ENCODE measurements at places on chromosomes 7 and 10.
A peak's percentile ranks its signal among the peaks of the same experiment; 100 is the strongest.

GRCh38 chr10:120428754-120429153 is 28.3 kb upstream of the PLPP4 start:
- H3K4me1 ChIP-seq = no peaks in the 10 kb centered on the region
- no peaks in the 10 kb centered on the region for H3K36me3 ChIP-seq
- no peak overlapping the region for H3K27ac ChIP-seq
- H3K4me3 ChIP-seq = no peak overlapping the region

DNA sequence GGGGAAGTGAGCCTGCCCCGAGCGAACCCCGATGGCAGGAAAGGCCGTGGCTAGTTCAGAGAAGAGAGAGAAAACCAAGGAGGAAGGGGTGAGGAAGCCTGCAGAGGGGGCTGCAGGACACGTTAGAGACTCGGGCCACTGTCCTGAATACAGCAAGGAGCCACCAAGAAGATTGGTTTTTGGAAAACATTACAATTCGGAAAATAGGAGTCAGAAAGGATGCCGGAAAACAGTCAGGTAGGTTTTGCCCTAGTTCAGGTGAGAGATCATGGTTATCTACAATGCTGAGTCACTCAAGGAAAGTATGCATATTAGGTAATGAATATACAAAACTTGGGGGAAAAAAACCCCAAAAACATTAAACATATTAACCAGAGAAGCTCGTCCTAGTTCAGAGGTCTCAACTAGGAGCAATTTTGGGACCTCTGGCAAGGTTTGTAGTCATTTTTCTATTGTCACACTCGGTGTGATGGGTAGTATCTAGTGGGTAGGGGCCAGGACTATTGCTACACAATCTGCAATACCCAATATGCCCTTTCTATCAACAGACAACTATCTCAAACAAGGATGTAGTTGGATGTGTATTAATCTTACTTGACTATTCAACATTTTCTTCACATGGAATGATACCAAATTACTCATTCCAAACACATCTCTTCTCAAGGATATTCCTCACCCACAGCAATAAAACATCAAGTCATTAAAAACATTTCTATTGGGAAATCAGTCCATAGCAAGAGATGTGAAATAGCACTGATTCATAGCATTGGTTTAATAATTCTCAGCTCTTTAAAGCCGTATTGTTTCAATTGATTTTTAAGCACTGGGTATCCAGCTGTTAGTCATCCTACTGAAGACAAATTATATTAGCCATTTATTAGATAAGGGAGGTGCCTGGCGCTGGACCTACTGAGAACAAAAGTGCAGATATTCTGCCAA is 74.4 kb upstream of the RSU1 start:
- no peak overlapping the region for H3K4me3 ChIP-seq
- H3K36me3 ChIP-seq = no peaks in the 10 kb centered on the region
- H3K27ac ChIP-seq = no peak overlapping the region
- no peaks in the 10 kb centered on the region for H3K27me3 ChIP-seq
- peak; percentile 80 for DNase-seq
- H3K4me1 ChIP-seq = peaks cover 3% of the 10 kb centered on the region

DNA sequence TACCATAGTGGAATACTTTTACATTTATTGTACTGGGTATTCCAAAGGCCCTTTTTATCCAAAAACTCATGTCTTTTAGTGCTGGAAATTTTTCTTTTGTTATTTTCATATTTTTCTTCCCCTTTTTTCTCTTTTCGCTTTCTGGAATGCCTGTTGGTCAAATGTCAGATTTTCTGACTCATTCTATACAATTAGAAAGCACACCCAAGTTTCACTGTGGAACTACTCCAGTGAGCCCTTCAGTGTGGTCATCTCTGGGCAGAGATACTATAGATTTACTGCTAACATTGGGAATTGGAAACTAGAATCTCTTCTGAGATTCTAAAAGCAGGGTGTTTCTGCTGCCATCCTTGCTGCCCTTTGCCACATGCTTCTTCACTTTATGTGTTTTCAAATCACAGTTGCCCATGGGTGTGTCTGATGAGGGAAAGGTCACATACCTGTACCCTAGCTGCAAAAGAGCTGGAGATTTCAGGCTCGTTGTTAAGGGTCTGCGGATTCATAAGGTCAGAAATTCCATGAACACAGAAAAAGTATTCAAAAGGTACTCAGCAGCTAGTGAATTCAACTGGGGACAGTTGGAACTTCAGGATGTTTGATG is 5.6 kb upstream of the WASL start:
- no peak for DNase-seq
- no peak overlapping the region for H3K4me3 ChIP-seq
- H3K27ac ChIP-seq = no peak overlapping the region
- H3K27me3 ChIP-seq = no peaks in the 10 kb centered on the region
- no peaks in the 10 kb centered on the region for H3K36me3 ChIP-seq

- no peak overlapping the region for H3K4me3 ChIP-seq
- no peaks in the 10 kb centered on the region for H3K36me3 ChIP-seq
- no peak for DNase-seq
- H3K27ac ChIP-seq = no peak overlapping the region
- H3K27me3 ChIP-seq = no peaks in the 10 kb centered on the region
These were observed 4.2 kb upstream of the TMEM139 start for GRCh38 chr7:143280566-143280965.

DNA sequence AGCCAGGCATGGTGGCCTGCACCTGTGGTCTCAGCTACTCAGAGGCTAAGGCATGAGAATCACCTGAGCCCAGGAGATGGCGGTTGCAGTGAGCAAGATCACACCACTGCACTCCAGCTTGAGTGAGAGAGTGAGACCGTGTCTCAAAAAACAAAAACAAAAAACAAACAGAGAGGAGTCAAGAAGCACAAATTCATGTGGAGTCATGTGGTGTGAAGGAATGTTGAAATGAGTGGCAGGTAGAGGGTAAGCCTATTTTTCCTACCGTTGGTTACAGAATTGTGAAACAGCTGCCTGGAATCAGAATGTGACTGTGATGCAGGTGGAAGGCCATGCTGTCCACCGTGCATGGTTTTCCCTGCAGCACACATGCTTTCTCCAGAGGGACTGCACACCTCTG is 23.7 kb upstream of the NUB1 start:
- DNase-seq = no peak
- H3K27ac ChIP-seq = no peak overlapping the region
- H3K4me1 ChIP-seq = no peaks in the 10 kb centered on the region
- no peaks in the 10 kb centered on the region for H3K36me3 ChIP-seq

GRCh38 chr10:117370205-117370604 is 5.0 kb downstream of the PDZD8 start:
- DNase-seq = no peak
- no peaks in the 10 kb centered on the region for H3K27me3 ChIP-seq
- no peaks in the 10 kb centered on the region for H3K4me1 ChIP-seq
- no peaks in the 10 kb centered on the region for H3K36me3 ChIP-seq
- no peak overlapping the region for H3K27ac ChIP-seq
- H3K4me3 ChIP-seq = no peak overlapping the region

DNA sequence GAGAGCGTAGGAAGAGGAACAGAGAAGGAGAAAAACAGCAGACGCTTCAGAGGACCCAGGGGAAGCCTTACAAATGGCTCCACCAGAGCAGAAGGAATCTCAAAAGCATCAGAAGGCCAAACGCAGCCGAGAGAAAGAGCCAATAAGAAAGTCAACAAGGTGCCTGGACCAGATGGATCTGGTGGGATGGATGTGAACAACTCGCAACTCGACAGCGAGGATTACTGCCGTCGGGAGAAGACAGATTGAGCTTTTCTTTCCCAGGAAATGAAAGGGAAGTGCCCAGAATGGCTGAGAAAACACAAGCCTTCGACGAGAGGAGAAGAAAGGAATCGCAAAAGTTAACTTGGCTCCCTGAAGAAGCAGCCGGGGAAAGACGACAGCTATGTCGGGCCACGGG is 132.8 kb upstream of the MGMT start:
- no peak overlapping the region for H3K4me3 ChIP-seq
- no peak for DNase-seq
- H3K36me3 ChIP-seq = no peaks in the 10 kb centered on the region
- no peaks in the 10 kb centered on the region for H3K4me1 ChIP-seq
- no peak overlapping the region for H3K27ac ChIP-seq

GRCh38 chr10:29874606-29875269 is 184.6 kb downstream of the JCAD start:
- H3K27ac ChIP-seq = no peak overlapping the region
- no peaks in the 10 kb centered on the region for H3K36me3 ChIP-seq
- no peaks in the 10 kb centered on the region for H3K27me3 ChIP-seq
- no peak for DNase-seq

DNA sequence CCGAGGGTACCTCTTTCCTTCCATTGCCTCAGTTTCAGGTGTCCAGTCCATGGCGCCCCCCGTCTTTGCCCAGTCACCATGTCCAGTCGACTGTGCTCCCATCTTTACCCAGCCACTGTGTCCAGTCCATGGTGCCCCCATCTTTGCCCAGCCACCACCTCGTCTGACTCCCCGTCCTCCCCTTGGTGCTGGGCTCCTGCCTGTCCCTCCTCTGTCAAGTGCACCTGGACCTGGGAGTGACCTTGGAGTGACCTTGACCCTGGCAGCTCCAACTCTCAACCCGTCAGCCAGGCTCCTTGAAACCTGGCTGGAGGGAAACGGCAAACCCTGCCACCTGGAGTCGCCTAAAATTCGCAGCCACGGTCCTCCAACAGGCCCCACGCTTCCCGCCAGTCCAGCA is 180.2 kb downstream of the ADARB2 start:
- peaks cover 27% of the 10 kb centered on the region for H3K27me3 ChIP-seq
- no peak overlapping the region for H3K27ac ChIP-seq
- H3K36me3 ChIP-seq = no peaks in the 10 kb centered on the region
- H3K4me3 ChIP-seq = no peak overlapping the region
- no peak for DNase-seq

DNA sequence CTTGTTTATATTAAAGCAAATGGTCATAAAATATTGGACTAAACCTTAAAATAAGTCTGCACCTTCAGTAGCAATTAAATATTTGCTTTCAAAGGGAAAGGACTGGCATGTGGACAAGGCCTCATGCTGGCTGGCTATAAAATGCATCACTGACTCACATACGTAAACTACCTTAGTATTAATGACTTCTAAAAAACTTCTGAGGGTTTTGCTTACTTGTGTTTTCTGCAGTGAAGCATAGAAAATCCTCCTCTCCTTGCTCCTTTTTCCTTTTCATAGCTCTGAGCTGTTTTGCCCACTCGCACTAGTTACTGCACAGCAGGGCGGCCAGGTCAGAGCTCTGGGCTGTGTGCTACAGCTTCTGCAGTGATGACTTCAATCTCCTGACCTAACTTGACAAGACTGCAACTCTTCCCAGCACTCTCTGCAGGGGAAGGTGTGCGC is 82.3 kb downstream of the CUL2 start:
- H3K27me3 ChIP-seq = no peaks in the 10 kb centered on the region
- no peak overlapping the region for H3K4me3 ChIP-seq
- no peaks in the 10 kb centered on the region for H3K4me1 ChIP-seq

GRCh38 chr7:112547916-112548315 is 67.1 kb downstream of the LSMEM1 start:
- H3K27me3 ChIP-seq = no peaks in the 10 kb centered on the region
- no peak overlapping the region for H3K27ac ChIP-seq
- no peak overlapping the region for H3K4me3 ChIP-seq
- H3K36me3 ChIP-seq = no peaks in the 10 kb centered on the region
- DNase-seq = no peak

GRCh38 chr10:73999703-74000102 is 1.8 kb downstream of the VCL start:
- peak overlapping the region; percentile 84 for H3K4me3 ChIP-seq
- H3K4me1 ChIP-seq = peaks cover 26% of the 10 kb centered on the region
- H3K27ac ChIP-seq = peak overlapping the region; percentile 98
- DNase-seq = peak; percentile 64

DNA sequence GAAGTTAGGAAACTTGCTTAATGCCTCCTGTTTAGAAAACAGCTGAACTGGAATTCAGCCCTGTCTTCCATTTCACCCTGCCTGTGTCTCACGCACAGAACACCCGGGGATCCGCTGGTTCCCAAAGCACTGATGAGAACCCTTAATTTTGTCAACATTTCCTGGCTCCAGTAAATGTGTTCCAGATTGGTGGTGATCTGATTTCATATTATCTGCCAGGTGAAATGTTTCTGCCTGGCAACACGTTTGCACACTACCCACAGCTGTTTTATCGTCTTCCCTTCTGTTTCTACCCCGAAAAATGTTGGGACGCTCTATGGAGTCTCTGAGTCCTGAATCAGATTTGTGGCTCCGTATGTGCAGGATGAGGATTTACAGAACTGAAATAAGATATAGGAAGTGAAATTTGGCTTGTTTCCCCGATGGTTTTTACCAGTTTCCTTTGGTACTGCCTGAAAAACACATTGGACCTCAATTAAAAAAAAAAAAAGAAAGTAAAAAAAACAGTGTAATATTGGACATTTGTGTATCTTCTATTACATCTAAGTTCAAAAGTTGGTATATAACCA is 29.0 kb downstream of the MRC1 start:
- no peak overlapping the region for H3K27ac ChIP-seq
- H3K36me3 ChIP-seq = no peaks in the 10 kb centered on the region
- no peak overlapping the region for H3K4me3 ChIP-seq

DNA sequence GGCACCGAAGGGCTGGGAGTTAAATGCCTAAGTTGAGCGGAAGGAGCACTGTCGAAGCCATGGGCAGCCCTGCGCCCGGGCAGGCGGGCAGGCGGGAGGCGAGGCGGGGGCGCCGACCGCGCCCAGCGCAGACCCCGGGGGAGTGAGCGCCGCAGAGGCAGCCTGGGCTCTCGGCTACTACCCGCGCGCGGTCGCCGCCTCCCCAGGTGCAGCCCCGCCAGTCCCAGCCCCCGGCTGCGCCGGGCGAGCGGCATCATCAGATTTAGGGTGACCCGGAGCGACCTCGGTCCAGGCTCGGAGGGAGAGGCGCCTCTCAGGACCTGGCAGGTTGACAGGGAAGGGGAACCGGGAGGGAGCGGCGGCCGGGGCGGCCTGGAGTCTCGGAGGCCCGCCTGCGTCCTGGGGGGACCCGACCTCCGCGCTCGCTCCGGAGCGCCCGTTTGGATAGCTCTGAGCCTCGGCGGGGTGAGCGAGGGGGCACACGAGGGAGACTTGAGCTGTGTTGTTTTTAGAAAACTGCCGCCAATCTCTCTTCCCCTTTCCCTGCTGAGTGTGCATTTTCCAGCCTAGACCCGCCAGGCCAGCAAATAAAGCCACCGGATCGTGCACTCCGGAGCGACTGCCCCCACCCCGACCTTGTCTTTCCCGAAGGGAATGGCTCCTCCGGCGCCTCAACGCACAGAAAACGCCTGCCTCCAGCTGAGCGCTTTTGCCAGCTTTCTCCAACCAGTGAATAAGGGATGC is 2.3 kb upstream of the NRP1 start:
- H3K4me1 ChIP-seq = no peaks in the 10 kb centered on the region
- H3K27me3 ChIP-seq = no peaks in the 10 kb centered on the region
- DNase-seq = peak; percentile 88
- no peaks in the 10 kb centered on the region for H3K36me3 ChIP-seq

- H3K4me1 ChIP-seq = no peaks in the 10 kb centered on the region
- peak; percentile 41 for DNase-seq
- H3K27ac ChIP-seq = no peak overlapping the region
- H3K4me3 ChIP-seq = no peak overlapping the region
- H3K27me3 ChIP-seq = no peaks in the 10 kb centered on the region
- no peaks in the 10 kb centered on the region for H3K36me3 ChIP-seq
These were observed 19.1 kb upstream of the PRRT4 start for GRCh38 chr7:128380483-128381106.

Data from lung (tissue), 17 donors.